ENCODE measurements at places on chromosomes 16 and 17. TPM values are rescaled to one million over a fixed set of nuclear protein-coding genes. Genes with fewer than 3 reads are reported as not detected.

DNA sequence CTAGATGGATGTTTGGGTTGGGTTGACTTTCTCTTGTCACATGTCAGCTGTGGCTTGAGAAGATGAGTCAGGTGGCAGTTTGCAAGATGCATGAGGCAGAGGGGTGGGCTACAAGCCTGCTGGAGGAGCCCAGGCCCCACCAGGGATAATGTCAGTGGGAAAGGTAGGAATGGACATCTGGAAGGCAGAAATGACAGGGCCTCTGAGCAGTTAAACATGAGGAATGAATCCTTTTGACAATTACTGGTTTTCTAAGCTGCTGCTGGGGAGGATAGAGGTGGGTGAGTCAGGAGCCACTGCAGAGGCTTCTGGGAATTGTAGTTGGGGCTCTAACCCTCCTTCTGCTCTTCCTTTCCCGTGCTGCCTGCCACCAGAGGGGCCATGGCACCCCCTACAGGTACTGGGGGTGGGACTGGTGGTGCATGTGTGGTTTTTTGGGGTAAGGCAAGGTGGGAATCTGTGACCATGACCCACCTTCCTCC is 15.7 kb downstream of the SLC52A1 start:
- no peak for DNase-seq

- DNase-seq = no peak
These were observed 32.8 kb upstream of the METRNL start for GRCh38 chr17:83046448-83047181.

GRCh38 chr17:62791767-62792446 is 16.2 kb downstream of the MARCHF10 start:
- no peak for DNase-seq

- DNase-seq = no peak
These were observed 34.2 kb downstream of the RMI2 start for GRCh38 chr16:11379420-11379819.

- DNase-seq = no peak
These were observed 28.2 kb upstream of the ADGRG1 start for GRCh38 chr16:57600048-57600835.

GRCh38 chr17:30848021-30848420 is 16.3 kb downstream of the ATAD5 start:
- DNase-seq = no peak

GRCh38 chr17:12985431-12986293 is 32.2 kb downstream of the ELAC2 start:
- no peak for DNase-seq

CACNG1 gene
- polyA plus RNA-seq = 0.09 TPM

DNA sequence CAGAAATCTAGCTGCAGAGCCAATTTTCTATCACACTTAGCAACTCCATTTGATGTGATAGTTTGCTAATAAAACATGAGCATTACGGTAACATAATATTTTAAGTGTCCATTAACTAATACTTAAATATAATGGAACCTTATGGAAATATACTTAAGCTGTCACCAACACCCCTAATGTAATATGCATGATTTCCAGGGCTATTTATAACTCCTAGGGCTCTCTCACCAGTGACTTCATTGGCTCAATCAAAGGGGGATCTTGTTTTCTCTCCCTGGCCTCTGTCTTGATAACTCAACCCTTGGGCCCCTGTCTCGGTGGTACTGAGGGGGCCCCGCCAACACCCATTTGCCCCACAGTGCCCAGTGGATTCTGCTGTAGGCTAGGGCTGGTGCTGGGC is 170.4 kb downstream of the SALL1 start:
- DNase-seq = no peak
